Stromal cell of bone marrow (primary cell): ENCODE measurements at places on chromosomes 7 and 10.

DNA sequence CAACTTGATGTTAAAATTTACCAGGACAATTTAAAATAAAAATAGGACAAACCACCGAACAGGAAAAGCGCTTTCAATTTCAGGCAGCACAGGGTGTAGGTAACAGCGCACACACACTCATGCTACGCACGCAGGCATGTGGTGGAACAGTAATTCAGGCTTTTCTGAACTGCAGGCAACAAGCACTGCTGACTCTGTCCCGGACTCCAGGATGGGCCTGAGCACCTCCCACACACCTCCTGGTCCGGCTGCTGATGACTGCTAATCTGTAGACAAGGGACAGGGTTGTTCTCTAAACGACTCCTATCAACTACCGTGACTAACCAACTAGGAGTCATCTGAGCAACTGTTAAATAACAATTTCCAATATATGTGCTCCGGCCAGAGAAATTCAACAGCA is 192.6 kb upstream of the FRMD4A start:
- no peak for DNase-seq

- DNase-seq: no peak
These were observed 21.3 kb downstream of the CYCS start for GRCh38 chr7:25103773-25104172.

- DNase-seq: no peak
These were observed 1.2 kb downstream of the PRRT4 start for GRCh38 chr7:128360359-128360678.

GRCh38 chr7:151761231-151761630 is 115.7 kb downstream of the PRKAG2 start:
- DNase-seq: no peak

- peak; percentile 12 for DNase-seq
These were observed 49.8 kb downstream of the PAXIP1 start for GRCh38 chr7:154953006-154953684.

- DNase-seq: no peak
These were observed 176.8 kb upstream of the AHR start for GRCh38 chr7:17121671-17122070.

DNA sequence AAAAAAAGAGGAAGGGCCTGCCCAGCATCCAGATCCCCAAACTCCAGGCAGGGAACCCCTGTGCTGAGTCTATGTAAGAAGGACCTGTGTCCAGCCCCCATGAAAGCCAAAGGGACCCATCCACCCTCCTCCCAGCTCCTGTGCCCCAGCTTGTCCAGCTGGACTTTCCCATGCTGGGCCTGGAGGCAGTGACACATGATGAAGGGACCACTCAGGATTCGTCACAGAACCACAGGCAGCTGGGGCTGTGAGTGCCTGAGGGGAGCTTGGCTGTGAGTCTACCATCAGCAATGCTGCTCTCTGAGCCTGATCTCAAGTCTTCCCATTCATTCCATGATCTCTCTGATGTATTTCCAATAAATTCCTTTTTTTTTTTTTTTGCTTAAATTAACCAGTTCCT is 36.2 kb upstream of the MNX1 start:
- peak; percentile 23 for DNase-seq

- no peak for DNase-seq
These were observed 62.1 kb downstream of the CRPPA start for GRCh38 chr7:16359216-16359615.

GRCh38 chr10:115981081-115981480 is 291.9 kb downstream of the GFRA1 start:
- no peak for DNase-seq
